Hematopoietic multipotent progenitor cell treated with erythropoietin and hydrocortisone succinate and interleukin-3 and kit ligand, for 15 days (in vitro differentiated cells): ENCODE measurements at places on chromosomes 7 and 10.

- no peak for DNase-seq
These were observed 512.6 kb upstream of the SEMA3D start for GRCh38 chr7:85699482-85699881.

GRCh38 chr7:45196374-45196773 lies 38.8 kb downstream of the RAMP3 start:
- no peak for DNase-seq

DNA sequence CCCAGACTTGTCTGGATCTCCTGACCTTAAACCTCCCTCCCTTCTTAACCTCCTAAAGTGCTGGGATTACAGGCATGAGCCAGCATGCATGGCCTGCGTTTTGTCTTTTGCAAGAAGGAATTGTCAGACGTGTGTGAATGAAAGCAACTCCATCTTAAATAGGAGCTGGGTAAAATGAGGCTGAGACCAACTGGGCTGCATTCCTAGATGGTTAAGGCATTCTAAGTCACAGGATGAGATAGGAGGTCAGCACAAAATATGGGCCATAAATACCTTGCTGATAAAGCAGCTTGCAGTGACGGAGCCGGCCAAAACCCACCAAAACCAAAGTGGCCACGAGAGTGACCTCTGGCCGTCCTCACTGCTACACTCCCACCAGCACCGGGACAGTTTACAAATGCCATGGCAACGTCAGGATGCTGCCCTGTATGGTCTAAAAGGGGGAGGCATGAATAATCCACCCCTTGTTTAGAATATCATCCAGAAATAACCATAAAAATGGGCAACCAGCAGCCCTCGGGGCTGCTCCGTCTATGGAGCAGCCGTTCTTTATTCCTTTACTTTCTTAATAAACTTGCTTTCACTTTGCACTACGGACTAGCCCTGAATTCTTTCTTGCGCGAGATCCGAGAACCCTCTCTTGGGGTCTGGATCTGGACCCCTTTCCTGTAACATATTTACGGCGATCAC lies 41.2 kb upstream of the SDK1 start:
- DNase-seq, result no peak

DNA sequence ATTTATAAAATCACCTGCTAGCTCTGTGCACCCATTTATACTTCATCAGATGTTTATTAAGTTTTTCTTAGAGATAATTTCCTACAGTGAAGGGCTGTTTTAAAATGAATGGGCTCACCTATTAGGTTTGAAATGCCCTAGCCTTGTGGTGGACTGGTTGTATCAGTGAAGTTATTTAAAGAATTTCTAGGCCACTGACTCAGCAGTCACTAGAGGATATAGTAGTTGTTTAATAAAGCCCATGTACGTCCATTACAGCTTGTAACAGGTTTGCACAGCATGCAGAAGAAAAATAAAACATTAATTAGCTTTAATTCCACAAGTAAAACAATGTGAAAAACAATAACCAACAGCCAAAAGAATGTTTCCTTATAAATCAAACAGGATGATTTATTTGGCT lies 128.0 kb downstream of the RSU1 start:
- no peak for DNase-seq

DNA sequence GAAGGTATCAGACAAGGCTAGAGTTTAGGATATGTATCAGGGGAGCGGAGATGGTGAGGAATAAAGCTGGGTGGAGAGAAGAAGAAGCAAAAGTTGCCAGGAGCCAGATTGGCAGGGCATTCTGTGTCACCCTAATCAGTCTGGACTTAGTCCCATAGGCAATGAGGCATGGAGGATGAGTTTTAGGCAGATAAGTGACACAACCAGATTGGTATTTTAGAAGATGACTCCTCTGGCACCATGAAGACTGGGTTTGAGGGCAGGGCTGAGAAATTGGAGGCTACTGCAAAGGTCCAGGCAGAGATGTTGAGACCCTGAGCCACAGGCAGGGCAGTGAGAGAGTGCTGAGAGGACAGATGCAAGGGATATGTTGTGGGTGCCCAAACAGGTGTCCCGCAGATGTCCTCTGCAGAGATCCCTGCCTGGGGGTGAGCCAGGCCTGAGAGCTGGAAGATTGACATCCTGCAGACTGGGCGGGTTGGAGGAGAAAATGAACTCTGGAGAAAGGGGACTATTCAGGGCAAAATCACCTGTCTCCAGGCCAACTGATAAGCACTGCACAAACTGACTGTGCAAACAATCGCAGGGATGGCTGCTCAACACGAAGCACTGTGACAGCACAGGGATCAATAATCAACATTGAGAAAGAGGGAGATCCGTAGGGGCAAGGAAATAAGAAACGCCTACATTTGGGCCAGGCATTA lies 11.9 kb upstream of the HABP2 start:
- DNase-seq, result no peak

DNA sequence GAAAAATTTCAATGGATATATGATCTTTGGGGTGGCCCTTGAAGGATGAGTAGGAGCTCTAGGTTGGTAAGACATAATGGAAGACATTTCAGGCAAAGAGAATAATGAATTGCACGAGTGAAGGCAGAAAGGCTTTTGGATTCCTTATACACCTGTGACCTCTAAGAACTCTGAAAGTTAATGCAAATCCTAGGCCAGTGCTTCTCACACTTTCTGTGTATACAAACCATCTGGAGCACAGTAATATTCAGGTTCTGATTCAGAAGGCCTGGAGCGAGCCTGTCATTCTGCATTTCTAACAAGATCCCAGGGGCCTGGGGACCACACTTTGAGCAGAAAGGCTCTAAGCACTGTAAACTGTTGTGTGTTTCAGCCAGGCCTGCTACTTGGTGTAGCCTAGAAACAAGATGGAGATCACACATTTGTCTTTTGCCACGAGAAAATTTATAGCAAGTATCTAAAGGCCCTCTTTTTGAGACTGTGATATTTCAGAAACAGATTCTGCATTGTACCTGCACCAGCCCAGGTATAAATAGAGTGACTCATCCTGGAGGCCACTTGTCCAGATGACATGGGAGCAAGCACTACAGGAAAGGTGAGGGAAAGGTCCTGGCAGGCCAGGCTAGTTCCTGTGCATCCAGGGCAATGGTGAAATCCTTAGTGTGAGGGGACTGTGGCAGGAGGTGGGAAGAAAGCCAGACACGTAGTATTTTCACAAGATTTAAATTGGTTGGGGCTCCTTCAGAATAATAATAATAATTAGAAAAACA lies 24.4 kb downstream of the MRPS33 start:
- no peak for DNase-seq

DNA sequence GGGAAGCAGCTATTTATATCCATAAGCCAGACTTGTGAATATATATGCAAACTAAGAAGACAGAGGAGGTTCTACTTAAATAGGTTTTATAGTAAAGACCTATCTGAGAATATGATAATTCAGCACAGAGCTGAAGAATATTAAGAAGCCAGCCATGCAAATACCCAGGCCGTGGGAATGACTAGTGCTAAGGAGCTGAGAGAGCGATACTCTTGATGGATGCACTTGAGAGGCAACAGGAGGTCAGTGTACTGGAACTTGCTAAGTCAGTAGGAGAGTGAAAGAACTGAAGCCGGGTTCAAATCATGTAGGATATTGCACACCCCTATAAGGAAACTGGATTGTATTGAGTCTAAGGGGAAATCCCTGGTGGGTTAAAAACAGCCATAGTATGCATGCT lies 943.6 kb upstream of the MBL2 start:
- no peak for DNase-seq
